ENCODE measurements at places on chromosomes 6 and 20.

- DNase-seq = no peak
These were observed 91.9 kb upstream of the EYA2 start for GRCh38 chr20:46802722-46803121.

DNA sequence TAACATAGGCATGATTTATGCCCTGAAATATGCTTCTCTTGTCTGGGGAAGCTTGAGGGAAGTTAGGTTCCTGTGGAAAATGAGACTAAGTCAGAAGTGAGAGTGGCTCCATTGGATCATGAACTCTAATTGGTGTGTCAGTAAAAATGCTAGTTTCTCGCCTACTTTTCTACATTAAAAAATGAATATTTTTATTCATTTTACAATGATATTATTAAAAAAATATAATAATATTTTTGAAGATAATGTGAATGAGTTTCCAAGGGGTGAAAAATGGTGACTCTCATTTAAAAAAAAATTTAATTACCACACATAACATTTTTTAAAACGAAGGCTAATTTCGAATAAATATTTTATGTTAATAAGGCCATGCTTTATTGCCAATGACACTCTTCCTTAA, 84.2 kb downstream of the HIVEP1 start:
- no peak for DNase-seq

DNA sequence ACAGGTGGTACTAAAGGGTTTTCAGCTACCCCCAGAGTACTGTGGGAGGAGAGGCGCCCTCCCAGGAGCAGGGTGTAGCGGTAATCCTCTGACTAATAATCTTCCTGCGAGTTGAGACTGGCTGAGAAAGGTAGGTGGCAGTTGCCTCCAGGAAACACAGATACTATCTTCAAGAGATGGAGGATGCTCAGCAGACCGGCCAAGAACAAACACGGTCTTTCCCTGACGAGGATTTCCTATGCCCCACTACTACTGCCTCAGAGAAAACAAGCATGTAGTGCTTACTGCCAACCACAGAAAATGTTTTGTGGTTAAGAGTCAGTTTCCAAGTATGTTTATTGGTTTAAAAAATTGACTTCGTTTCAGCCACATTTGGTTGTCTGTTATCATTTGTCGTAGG, 26.8 kb downstream of the C6orf89 start:
- peak; percentile 38 for DNase-seq

DNA sequence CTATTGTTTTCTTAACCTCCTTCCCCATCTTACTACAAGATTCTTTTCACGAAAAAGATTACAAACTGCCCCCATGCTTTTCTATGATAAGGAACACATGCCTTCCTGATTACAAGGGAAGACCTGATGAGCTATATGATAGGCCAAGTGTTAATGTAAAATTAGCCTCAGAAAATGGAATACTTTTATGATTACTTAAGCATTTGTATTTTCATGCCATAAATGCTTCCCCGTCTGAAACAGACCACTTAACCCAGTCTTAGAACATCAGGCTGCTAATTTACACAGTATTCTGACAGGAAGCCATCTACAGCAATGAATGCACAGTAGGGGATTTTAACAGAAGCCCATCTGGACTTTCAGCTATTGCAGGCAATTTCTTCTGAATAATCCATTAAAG, 274.9 kb downstream of the HAO1 start:
- DNase-seq = no peak

GRCh38 chr6:33950472-33950881, 146.7 kb upstream of the MLN start:
- DNase-seq = no peak

DNA sequence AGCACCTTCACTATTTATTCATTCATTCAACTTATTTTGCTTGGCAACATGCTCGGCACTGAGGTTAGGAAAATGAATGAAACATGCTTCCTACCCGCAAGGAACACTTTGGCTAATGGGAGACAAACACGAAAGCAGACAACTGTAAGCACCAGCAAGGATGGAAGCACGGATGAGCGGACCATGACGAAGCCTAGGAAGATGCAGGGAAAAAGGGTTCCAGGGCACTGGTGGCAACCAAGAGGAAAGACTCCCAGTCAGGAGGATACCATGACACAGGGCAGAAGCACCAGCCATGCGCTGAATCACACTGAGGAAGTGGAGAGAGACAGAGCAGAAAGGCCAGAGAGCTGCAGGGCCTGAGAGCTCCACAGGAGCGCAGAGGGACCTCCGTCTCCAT, 9.8 kb downstream of the PDE10A start:
- DNase-seq = no peak

GRCh38 chr20:8005575-8006366, 13.8 kb downstream of the TMX4 start:
- DNase-seq = no peak

- no peak for DNase-seq
These were observed 136.3 kb upstream of the ZNF184 start for GRCh38 chr6:27608916-27609883.

- no peak for DNase-seq
These were observed 472 bp upstream of the EDN3 start for GRCh38 chr20:59299945-59300332.

- no peak for DNase-seq
These were observed 32.6 kb upstream of the SLC35D3 start for GRCh38 chr6:136889271-136890193.

- no peak for DNase-seq
These were observed 58.0 kb upstream of the TMEM200A start for GRCh38 chr6:130307752-130308361.

DNA sequence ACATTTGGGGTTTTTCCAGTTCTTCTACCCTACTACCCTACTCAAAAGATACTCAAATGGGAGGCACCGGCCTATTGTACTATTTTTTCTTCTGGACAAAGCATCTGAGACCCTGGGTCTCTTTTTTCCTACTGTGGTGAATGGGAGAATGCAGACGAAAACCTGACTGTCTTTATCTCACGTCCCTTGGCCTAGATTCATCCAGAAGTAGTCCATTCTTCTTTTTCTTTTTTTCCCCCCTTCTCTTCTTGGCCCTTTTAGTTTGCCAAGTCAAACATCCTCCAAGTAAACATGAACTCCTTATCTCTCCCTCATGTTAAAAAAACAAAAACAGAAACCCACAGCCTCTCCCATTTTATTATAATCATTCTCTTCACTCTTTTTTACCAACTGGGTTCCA, 8.7 kb upstream of the ILRUN start:
- no peak for DNase-seq

DNA sequence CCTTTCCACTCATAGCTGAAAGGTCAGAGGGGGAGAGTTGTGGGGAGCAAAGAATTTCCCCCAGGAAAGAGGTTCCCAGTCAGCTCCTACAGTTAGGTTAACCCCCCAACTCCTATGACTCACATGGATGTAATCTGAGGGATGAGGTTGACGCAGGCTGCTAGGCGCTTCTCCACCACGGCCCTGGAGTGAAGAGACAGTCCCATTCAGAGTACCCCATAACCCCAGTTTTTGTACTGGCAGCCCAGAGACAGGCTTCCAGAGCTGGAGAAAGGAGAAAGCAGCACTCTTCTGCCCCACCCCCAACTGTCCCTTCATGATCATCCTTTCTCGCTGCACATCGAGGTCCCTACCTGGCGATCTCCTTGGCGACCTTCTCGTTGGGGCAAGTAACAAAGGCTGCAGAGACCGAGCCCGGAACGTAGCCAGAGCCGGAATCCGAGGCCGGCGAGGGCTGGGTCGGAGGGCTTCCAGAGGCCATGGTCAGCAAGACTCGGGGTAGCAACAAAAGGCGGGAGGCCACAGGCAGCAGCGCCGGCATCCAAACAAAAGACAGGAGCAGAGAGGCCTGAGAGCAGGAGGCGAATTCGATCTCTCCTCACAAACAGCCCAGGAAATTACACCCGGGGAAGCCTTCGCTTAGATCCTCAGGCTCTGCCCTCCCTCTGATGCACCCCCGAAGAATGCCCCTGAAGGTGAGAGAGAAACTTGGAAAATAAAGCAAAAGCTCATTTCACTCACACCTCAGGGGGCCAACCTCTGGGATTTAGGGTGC, 592 bp downstream of the CUTA start:
- DNase-seq = no peak

GRCh38 chr6:83633609-83634008, 75.3 kb downstream of the SNAP91 start:
- DNase-seq = no peak

- no peak for DNase-seq
These were observed 775 bp downstream of the PFDN4 start for GRCh38 chr20:54208548-54209176.

DNA sequence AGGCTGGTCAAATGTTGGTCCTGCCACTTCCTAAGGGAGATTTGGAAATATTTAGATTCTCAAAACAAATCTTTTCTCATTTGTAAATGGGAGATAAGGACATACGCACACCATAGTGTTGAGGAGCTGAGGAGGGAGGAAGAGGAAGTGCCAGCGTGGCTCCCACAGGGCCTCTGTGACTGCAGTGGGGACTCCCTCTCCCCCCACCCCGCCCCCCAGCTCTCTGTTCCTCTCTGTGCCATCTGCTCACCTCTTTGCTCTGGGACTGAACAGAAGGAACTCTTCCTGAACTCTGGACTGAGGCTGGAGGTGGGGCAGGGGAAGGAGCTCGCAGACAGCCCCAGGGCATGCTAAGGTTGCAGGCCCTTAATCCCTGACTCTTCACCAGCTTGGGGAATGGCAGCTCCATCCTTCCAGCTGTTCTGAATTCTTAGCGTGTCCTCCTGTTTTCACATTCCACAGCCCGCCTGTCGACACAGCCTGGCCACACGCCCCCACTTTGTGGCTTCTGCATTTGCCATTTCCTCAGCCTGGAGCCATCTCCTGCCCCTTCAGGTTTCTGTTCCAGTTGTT, 11.4 kb downstream of the DDX27 start:
- DNase-seq = no peak

DNA sequence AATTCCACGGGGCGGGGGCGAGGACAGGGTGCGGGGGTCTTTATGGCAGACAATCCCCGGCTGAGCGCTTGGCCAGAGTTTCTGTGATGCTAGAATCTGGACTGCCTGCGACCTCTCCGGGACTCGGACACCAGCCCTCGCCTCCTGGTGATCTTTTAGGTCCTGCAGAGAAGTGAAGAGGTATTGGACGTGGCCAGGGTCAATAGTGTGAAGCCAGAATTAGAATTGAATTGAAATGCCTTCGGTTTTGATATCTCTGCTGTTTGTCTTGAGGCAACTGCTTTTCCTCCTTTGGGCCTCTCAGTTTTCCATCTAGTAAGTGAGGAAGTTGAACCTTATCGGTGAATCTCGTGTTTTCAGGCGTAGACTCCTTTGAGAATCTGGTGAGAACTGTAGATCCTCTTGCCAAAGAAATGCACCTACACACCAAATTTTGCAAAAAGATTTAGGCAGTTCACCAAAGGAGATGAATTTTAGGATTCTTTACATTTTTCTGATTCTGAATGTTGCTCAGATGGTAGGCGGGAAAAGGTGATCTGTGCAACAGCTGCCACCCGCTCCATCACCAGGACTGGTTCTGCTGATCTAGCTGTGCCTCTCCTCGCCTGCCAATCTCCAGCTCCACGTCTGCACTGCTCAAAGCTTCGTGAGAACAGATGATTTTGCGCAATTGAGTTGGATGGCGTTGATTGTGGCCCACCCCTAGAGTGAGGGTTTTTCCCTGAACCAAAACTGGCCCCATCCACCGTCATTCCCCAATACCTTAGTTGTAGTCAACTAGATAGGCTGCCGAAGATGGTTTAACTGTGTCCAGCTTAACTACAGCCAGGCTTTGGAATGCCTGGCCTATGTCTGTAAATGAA, 837 bp upstream of the OSER1 start:
- DNase-seq = peak; percentile 7

GRCh38 chr20:46639587-46639986, 11.7 kb downstream of the SLC13A3 start:
- no peak for DNase-seq

- DNase-seq = no peak
These were observed 43.6 kb downstream of the CTCFL start for GRCh38 chr20:57481281-57481711.

GRCh38 chr6:113739041-113739655, 118.0 kb upstream of the MARCKS start:
- no peak for DNase-seq

DNA sequence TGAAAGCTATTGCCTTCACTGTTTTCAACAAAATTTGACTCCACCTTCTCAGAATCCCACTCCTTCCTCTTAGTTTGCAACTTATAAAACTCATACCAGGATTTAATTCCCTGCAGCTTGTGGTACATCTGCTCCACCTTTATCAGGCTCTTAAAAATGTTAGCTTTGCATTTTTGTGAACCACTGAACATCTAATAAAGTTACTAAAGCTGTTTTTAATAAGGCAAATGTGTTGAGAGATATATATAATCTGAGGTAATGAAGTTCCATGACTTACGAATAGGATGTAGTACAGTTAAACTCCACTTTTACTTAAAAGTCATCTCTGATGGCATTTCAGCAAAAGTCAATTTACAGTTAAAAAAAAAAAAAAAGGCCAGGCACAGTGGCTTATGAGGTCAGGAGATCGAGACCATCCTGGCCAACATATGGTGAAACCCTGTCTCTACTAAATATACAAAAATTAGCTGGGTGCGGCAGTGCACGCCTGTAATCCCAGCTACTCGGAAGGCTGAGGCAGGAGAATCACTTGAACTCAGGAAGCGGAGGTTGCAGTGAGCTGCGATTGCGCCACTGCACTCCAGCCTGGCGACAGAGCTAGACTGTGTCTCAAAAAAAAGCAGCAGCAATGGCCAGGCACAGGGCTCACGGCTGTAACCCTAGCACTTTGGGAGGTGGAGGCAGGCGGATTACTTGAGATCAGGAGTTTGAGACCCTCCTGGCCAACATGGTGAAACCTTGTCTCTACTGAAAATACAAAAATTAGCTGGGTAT, 106.2 kb downstream of the KIF13A start:
- DNase-seq = no peak

- DNase-seq = no peak
These were observed 78.5 kb upstream of the FAM184A start for GRCh38 chr6:119156757-119157505.

DNA sequence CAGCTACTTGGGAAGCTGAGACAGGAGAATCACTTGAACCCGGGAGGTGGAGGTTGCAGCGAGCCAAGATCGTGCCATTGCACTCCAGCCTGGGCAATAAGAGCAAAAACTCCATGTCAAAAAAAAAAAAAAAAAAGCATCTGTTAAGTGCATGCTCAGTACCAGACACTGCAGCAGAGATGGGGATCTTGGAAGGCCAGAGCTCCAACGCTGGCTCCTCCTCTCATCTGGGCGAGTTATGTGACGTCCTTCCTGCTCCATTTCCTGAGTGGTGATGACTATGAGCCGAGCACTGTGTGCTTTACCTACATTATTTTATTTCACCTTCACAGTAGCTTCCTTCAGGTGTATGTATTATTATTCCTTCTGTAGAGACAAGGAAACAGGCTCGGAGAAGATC, 38.5 kb upstream of the CDH22 start:
- DNase-seq = no peak

- no peak for DNase-seq
These were observed 9.7 kb upstream of the THBS2 start for GRCh38 chr6:169263374-169263773.

All from stimulated activated CD4-positive, alpha-beta T cell treated with anti-CD3 and anti-CD28 coated beads, Interleukin-4, amount 100 ng/mL, for 1 hour (primary cell).